ENCODE measurements at places on chromosomes 12 and 14.
A peak's percentile ranks its signal among the peaks of the same experiment; 100 is the strongest.

- DNase-seq = no peak
Observed at GRCh38 chr14:59299731-59300130, 111.3 kb downstream of the DAAM1 start.

DNA sequence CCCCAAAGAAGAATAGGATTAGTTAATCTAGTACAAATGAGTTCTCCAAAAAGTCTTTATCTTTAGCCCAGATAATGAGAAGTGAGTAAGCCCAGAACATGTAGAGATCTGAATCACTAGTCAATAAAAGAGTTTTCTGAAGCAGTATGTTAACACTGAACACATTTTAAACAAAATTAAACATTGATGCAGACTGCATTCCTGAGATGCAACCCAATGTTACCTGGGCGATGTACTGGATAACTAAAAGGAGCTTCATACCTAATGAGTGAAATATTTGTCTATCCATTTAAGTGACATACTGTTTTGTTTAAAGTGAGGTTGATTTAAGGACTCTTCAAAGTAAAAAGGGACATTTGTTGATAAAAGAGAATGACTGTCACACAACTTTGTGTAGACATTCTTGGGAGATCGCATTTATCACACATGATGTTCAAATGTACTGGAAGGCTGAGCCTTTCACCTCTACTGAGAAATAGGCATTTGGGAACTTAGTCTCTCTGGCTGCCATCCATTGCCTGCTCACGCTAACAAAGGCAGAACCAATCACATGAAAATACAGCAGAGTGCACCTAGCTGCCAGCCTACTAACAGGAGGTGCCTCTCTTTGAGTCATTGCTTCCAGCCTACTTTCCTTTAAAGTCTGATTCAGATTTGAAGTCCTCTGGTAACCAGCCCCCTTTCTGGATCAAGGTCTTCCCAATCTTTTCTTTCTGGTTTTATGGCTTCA, 287.7 kb downstream of the BTG1 start:
- peak; percentile 9 for DNase-seq

DNA sequence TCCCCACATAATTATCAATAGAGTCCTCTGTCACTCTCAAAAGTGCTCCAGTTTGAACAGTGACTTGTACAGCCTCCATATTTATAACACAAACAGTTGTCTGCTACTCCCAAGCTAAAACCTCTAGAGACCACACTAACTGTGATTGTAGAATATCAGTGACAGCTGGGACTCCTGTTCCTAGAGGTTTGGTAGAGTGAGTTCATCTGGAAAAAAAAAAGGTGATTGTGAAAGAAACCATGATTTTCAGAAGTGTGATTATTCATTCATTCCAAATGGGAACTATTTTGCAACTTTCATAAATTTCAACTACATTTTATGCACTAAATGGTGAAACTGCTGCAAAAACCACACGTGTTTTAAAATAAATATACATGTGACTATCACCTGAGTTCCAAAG, 128.0 kb upstream of the PLXNC1 start:
- no peak for DNase-seq

- DNase-seq = no peak
Observed at GRCh38 chr12:77648716-77649115, 182.0 kb upstream of the NAV3 start.

DNA sequence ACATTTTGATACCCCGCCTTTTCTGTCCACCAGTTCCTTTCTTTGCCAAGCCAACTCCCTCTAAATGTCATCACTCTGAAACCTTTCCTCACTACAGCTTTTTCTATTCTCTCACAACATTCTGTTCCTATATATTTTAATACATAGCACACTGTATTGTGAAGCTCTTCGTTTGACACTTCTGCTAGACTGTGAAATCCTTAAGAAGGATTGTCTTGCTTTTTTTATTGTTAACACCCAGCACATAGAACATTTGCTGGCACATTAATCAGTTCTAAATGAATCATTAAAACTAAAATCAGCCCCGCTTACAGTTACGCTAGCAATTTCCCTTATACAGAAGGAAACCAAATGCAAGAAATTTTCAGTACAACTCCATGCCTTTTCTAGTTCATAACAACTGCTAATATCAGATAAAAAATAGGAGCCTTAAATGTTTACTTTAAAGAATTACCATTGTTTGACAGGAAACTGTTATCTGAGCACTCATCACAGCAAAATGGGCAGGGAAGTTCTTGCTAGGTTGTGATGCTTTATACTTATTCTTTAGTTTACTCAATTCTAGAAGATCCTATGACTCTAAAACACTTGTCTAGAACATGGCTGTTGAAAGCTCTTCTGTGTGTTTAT, 93.5 kb downstream of the PPP1R12A start:
- no peak for DNase-seq

DNA sequence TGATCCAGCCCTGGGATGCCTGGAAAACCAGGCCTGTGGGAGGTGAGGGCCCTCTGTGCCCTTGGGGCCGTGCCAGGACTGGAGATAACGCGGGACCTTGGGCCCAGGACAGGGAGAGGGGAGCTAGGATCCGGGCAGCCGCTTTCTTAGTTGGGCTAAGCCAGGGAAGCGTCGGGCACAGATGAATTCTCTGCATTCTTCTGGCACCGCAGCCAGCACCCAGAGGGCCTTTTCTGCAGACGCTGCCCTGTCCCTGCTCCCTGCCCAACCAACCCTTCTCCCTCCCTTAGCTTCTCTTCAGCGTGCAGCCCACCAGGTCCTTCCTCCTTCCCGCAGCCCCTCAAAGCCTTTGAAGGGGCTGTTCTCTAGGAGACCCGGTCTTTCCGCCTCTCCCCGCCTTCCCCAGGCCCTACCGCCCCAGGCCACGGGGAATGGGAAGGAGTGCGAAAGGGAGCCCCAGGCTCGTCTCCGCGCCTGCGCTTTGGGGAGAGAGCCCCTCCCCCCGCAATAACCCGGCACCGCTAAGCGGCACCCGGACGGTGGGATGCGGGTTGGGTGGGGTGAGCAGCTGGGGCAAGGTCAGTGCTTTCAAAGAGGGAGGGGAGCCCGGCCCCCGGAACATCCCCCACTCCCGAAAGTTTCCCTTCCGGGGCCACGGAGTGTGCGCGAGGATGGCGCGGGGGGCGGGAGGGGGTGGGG, 663 bp downstream of the NCKAP5L start:
- DNase-seq = peak; percentile 89

GRCh38 chr12:119334430-119335170, at the start of gene CCDC60:
TSS of gene CCDC60 (plus strand) at chr12:119334729. CDS start at chr12:119335177, 448 bp downstream.
- DNase-seq = no peak

- DNase-seq = no peak
Observed at GRCh38 chr14:54447231-54447692, 6.1 kb upstream of the CNIH1 start.

DNA sequence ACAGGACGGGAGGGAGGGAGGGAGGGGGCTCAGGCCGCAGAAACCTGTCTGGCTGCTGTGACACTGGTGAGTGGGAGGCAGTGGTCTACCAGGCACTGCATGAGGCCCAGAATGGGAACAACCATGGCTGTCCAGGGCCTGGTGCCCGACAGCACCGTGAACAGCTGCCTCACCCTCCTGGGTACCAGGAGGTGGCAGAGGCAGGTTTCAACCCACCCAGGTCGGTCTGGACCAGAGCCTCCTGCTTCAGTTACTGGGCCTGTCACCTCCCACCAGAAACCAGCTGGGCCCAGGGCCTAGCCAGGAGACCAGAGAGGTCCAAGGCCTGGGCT, 80.2 kb downstream of the ITPK1 start:
- no peak for DNase-seq

DNA sequence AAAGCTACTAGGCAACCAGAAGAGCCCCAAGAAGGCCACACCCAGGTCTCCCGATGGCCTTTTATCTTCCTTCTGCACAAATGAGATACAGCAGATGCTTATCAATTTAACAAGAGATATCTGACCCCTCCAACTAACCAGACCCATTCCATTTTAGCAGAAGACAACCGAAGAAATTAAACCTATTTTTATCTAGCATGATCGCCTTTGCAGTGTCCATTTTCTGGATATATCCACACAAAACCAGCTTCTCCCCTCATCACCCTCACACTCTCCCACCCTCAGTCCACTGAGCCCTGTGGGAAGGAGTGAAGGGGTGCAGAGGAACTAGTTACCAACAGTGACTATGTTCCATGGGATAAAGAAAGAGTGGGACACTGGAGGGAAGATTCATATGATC, 20.9 kb upstream of the DHRS4 start:
- DNase-seq = no peak

GRCh38 chr12:50839042-50839441, 3.7 kb upstream of the TMPRSS12 start:
- DNase-seq = no peak

GRCh38 chr12:119775246-119775895, 101.7 kb downstream of the CIT start:
- DNase-seq = no peak

DNA sequence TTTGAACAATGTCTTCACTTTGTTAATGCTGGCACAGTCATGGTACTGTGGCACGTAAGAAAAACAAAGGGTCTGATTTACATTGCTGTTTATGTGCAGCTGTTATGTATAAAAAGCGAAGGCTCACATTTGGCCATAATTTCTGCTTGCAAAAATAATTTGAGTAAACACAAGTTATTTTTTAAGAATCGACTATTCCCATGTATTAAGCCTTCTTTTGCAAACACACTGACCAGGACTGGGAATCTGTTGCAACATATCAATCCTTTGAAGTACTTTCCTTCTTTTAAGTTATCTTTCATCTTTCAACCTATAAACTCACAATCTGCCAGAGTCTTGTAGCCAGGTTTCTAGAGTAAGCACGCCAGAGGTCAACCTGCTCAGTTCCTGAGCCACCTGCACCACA, 145.4 kb upstream of the BMP4 start:
- no peak for DNase-seq

DNA sequence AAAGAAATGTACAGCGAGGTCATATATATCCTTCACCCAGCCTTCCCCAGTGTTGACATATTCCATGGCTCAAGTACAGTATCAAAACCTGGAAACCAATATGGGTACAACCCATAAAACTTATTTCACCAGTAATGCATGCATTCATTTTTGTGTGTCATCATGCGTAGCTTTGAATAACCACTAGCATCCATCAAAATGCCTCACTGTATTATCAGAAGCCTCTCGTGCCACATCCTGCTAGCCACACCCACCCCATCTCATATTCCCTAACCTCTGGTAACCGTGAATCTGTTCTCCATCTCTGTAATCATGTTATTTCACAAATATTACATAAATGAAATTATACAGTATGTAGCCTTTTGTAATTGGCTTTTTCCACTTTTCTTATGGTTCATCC, 314.3 kb downstream of the RAD51B start:
- DNase-seq = no peak

- DNase-seq = no peak
Observed at GRCh38 chr12:96218989-96219678, 25.0 kb downstream of the ELK3 start.

GRCh38 chr14:65791191-65791981, 378.9 kb downstream of the FUT8 start:
- no peak for DNase-seq

GRCh38 chr12:98736352-98737321, 91.5 kb downstream of the APAF1 start:
- DNase-seq = no peak

- no peak for DNase-seq
Observed at GRCh38 chr14:50678163-50678562, 10.1 kb upstream of the SAV1 start.

- no peak for DNase-seq
Observed at GRCh38 chr12:131965073-131965472, 15.3 kb downstream of the EP400 start.

- no peak for DNase-seq
Observed at GRCh38 chr14:25431211-25432076, 381.5 kb upstream of the STXBP6 start.

GRCh38 chr12:125773033-125773640, 707.9 kb downstream of the AACS start:
- DNase-seq = peak; percentile 9

DNA sequence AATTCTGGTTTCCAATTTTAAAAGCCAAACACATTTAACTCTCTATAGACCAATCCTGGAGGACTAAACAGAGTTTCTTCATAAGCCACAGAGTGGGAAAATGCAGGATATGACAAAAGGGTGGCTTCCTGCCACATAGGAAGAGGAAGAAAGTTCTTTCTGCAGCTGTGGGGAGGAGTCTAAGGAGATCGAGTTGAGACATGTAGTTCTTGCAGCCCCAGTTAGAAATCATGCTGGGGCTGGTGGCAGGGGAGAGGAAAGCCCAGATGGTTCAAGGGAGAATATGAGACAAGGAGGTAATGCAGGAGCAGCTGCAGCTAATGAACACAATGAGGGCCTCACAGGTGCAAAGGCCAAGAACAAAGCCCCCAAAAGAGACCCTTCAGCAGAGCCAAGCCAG, 85.0 kb upstream of the ARID2 start:
- DNase-seq = no peak

DNA sequence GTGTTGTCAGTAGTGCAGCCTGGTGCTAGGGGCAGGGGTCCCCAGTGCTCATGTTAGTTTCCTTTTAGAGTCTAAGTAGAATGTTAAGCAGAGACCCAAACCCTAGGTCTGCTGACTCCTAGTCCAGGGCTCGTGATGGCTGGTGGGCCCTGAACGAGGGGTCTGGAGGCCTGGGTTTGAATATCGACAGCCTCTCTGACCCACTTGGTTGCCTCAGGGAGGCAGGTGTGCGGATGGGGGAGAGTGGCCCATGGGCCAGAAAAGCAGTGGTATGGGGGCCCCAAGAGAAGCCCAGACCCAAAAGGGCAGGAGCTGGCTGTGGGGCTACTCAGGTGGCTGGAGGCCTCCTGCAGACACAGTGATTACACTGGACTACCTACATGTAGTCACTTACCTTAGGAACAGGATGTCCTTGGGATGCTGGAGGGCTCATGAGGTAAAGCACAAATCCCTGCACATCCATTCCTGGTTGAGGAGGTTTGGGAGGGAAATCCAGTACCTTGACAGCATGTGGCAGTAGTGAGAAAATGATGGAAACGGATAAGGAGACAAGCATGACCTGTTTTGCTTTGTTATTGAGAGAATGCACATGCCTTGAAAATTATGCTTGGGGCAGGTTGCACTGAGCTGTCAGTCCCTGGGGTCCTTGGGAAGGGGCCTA, 1.7 kb upstream of the SLC25A29 start:
- DNase-seq = no peak

- no peak for DNase-seq
Observed at GRCh38 chr14:92384461-92385133, 61.6 kb downstream of the SLC24A4 start.

- DNase-seq = no peak
Observed at GRCh38 chr14:69917287-69917686, 38.1 kb downstream of the SMOC1 start.

GRCh38 chr12:114820796-114821195, 136.8 kb upstream of the TBX3 start:
- DNase-seq = no peak

GRCh38 chr12:69993433-69993832, 168.4 kb downstream of the MYRFL start:
- DNase-seq = no peak

- peak; percentile 90 for DNase-seq
Observed at GRCh38 chr12:1318327-1319031, 275.9 kb downstream of the FBXL14 start.

- no peak for DNase-seq
Observed at GRCh38 chr14:92750994-92751400, 2.6 kb upstream of the LGMN start.
